HTR-8/SVneo (cell line): ENCODE measurements at places on chromosomes 6 and 20.

DNA sequence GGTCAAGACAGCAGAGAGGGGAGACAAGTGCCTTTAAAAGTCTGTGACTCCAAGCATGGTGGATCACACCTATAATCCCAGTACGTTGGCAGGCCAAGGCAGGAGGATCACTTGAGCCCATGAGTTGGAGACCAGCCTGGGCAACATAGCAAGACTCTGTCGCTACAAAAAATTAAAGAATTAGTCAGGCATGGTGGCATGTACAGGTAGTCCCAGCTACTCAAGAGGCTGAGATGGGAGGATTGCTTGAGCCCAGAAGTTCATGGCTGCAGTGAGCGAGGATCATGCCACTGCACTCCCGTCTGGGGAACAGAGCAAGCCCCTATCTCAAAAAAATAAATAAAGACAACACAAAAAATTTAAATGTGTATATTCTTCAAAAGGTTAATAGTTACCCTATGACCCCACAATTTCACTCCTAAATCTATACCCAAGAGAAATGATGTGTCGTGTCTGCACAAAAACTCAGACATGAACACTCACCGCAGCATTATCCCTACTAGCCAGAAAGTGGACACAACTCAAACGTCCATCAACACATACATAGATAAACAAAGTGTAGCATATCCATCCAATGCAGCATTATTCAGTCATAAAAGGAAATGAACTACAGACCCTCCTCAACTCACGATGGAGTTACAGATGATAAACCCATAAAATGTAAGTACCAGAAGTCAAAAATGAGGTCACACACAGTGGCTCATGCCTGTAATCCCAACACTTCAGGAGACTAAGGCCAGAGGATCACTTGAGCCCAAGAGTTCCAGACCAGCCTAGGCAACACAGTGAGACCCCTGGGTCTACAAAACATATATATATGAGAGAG lies 23.9 kb downstream of the ZMYND8 start:
- DNase-seq = no peak

GRCh38 chr6:2942914-2943563 lies 28.3 kb downstream of the SERPINB6 start:
- DNase-seq = no peak

GRCh38 chr6:37690964-37691735 lies 6.5 kb downstream of the MDGA1 start:
- DNase-seq = no peak

- DNase-seq = no peak
These were observed 107.9 kb upstream of the FLRT3 start for GRCh38 chr20:14445310-14445709.

DNA sequence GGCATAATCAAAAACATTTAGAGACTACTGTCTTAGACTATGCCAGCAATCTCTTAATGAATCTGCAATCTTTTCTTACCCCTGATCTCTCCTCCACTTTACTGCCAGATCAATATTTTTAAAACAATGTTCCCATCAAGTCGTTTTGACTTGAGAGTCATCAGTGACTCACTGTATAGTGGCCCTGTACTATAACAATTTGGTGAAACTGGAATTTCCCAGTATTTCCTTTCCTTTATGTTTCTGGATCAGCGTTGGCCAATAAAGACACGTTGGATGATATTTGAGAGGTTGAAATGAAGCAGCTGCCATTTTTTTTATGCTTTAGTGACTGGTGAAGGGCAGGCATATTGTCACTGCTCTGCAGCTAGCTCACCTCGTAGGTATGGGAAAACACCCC lies 10.1 kb upstream of the SMIM13 start:
- peak; percentile 27 for DNase-seq

DNA sequence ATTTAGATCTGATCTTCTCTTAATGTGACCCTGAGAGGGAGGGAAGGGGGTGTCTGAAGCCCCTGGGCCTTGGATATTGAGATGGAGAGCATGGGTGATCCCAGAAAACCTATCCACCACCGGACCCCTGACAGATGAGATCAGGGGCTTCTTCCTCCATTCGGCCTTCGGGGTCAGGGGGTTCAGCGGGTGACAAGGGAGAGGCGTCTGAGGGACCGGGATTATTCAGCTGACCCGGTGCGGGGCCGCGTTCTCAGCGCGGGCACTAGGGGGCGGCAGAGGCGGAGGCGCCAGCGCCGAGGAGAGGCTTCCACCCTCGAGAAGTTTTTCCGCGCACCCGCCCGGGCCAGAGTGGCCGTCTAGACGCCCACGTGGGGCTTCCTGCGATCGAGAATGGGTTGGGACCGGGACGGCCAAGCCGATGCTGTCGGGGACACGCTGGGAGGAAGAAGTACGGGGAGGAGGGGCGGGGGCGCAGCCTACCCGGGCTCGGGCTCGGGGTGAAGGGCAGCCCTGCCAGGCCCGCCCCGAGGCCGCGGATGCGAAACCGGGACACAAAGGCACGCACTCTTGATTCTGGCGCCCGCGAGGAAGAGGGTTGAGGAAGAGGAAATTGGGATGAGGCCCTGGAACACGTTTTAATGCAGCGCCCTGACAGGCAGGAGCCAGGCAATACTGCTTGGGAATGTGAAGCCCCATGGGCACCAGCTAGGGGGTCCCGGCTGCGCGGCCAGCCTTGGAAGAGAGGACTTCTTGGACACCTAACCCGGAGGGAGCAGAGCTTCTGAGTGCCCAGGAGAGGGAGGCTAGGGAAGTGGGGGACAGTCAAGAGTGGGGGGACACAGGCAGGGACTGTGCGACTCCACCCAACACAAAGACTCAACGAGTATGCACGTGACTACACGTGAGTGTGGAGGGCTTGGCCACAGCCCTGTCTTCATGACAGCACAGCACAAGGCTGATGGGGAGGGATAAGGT lies 30.6 kb downstream of the COL11A2 start:
- peak; percentile 82 for DNase-seq

- no peak for DNase-seq
These were observed 193.0 kb downstream of the BTBD3 start for GRCh38 chr20:12110711-12111110.

- no peak for DNase-seq
These were observed 43.0 kb upstream of the NELFCD start for GRCh38 chr20:58938078-58938477.

- no peak for DNase-seq
These were observed 93.7 kb upstream of the SCGN start for GRCh38 chr6:25558155-25558817.

GRCh38 chr6:73803562-73804241 lies 107.7 kb downstream of the CD109 start:
- peak; percentile 54 for DNase-seq

GRCh38 chr20:36548704-36549627 lies 7.6 kb downstream of the MYL9 start:
- DNase-seq = no peak

- DNase-seq = no peak
These were observed 47.0 kb downstream of the GOPC start for GRCh38 chr6:117555262-117555849.

DNA sequence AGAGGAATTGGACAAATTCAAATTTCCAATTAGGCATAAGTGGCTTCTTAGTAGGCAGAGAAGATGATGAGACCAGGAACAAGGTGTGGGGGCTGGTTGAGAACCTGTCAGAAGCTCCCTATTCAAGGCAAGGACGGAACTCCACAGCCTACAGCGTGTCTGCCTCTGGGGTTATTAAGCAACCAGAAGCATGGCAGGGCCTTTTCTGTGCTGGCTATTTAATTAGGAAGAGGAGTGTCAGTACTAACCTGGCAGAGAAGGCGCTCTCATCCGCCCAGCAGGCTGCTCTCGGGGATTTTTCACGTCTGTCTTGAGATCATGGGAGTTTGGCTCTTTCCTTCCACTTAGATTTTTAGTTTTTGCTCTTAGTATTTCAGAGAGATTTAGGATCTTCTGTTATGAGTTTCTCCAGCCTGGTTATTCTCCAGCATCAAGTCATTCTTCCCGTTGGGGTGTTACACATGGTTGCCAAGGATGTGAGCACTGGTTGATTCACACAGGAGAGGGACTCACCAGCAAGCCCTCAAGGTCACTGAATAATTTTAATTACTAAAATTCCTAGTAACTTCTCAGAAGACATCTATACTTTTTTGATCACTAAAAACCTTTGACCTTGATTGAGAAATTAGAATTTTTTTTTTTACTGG lies 23.9 kb downstream of the ADTRP start:
- DNase-seq = no peak

GRCh38 chr6:18446771-18447170 lies 59.6 kb downstream of the RNF144B start:
- no peak for DNase-seq

- DNase-seq = no peak
These were observed 5.8 kb downstream of the BHLHE23 start for GRCh38 chr20:63000958-63001357.

- DNase-seq = no peak
These were observed 149.1 kb downstream of the RIMS1 start for GRCh38 chr6:72035486-72035885.

DNA sequence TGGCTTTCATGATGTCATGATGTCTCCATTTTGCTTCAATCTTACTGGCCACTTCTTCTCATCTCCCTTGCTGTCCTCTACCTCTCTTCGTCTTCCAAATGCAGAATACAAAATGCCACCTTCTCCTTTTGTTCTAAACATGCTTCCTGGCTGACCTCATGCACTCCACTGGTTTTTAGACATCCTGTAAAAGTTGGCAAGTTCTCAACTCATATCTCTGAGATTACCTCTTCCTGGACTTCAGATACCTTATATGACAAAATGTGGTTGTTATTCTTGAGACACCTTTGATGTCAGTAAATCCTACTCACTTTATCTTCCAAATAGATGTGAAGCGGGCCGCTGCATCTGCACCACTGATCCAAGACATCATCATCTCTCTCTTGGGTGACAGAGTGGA lies 212.7 kb upstream of the FOXA2 start:
- no peak for DNase-seq

GRCh38 chr6:47379328-47379727 lies 69.6 kb upstream of the TNFRSF21 start:
- DNase-seq = no peak

DNA sequence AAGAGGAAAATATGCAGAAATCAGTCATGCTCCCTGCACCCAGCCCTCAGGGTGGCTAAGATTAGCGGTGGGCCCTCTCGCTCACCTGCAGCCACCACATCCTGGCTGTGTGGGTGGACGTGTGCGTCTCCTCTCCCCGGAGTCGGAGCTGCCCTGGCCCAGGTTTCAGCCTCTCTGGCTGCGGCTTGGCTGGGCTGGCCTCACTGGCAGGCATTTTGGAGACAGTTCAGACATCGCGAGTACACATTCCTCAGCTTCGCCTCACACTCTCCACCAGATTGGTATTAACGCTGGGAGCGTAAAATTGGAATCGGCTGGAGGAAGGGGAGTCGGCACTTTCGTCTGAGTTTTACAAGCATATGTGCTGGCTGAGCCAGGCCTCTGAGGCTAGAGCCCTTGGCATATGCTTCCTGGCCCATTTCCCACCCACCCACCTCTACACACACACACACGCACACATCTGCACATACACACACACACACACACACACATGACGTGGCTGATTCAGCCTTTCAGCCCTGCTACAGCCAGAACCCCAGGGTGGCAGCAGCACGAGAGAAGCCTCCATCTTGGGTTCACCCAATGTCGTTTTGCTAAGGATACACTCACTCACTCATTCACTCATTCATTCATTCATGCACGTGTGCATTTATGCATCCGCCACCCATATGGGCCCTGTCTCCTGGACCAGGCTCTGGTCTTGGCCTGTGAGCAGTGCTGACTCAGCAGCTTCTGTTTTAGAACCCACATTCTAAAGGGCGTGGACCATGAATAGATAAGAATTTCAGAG lies 42.9 kb downstream of the BCAS4 start:
- no peak for DNase-seq

DNA sequence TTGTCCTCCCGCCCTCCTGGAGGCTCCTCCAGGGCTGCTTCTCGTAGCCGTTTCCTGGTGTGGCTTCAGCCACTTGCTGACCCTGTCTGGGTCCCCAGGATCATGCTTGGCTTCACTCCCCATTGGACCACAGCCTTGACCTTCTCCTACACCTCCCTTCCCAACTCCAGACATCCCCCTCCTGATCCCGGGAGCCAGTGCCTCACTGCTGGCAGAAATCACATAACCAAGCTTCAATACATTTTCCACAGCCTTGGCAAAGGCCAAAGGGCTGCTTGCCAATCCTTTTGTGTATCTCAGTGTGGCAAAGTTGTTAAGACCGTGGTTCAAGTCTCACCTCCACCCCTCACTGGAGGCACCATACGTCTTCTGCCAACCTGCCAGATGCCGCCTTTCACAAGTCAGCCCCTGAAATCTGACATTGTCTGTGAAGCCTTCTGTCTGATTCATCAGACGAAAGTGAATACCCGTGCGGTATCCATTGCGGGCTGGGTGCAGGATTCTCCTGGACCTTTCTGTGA lies 60.1 kb downstream of the PHACTR3 start:
- DNase-seq = no peak

DNA sequence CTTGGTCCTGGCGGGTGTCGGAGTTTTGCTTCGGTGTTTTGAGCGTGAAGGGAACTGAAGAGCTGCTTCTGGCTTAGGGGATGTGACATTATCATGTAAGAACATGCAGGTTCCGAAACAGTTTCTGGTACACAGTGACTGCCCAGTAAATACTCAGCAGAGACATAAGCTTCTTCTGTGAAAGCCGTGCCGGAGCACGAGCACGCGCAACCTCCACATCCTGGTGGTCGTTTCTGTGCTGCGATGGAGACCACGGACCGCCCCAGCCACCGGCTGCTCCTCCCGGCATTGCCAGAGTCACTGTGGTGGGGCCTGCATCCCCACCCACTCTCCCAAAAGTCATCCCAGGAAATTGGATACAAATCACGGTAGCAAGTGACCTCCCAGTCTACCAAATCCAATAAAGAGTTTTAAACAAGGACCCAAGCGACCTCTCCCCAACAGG lies 18.7 kb downstream of the KIF25 start:
- DNase-seq = no peak
